ENCODE measurements at places on chromosomes 11 and 22.

- no peak for DNase-seq
Observed at GRCh38 chr11:73645972-73646631, at the start of gene PLEKHB1. TSS of gene PLEKHB1 (plus strand) at chr11:73646581. CDS start at chr11:73646609, 28 bp downstream.

GRCh38 chr22:19891317-19892256, 36.9 kb upstream of the GNB1L start:
- DNase-seq: no peak

GRCh38 chr22:30841273-30841672, 127.3 kb downstream of the MORC2 start:
- no peak for DNase-seq

DNA sequence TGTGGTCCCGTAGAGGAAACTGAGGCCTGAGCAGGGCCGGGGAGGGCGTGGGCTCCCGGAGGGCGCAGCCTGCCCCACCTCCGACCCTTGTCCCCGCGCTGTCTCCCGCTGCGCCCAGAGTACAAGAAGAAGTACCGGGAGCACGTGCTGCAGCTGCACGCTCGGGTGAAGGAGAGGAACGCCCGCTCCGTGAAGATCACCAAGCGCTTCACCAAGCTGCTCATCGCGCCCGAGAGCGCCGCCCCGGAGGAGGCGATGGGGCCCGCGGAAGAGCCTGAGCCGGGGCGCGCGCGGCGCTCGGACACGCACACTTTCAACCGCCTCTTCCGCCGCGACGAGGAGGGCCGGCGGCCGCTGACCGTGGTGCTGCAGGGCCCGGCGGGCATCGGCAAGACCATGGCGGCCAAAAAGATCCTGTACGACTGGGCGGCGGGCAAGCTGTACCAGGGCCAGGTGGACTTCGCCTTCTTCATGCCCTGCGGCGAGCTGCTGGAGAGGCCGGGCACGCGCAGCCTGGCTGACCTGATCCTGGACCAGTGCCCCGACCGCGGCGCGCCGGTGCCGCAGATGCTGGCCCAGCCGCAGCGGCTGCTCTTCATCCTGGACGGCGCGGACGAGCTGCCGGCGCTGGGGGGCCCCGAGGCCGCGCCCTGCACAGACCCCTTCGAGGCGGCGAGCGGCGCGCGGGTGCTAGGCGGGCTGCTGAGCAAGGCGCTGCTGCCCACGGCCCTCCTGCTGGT, 1.9 kb downstream of the NLRP6 start:
- no peak for DNase-seq

GRCh38 chr11:107651672-107652071, 60.2 kb downstream of the SLN start:
- DNase-seq: no peak

DNA sequence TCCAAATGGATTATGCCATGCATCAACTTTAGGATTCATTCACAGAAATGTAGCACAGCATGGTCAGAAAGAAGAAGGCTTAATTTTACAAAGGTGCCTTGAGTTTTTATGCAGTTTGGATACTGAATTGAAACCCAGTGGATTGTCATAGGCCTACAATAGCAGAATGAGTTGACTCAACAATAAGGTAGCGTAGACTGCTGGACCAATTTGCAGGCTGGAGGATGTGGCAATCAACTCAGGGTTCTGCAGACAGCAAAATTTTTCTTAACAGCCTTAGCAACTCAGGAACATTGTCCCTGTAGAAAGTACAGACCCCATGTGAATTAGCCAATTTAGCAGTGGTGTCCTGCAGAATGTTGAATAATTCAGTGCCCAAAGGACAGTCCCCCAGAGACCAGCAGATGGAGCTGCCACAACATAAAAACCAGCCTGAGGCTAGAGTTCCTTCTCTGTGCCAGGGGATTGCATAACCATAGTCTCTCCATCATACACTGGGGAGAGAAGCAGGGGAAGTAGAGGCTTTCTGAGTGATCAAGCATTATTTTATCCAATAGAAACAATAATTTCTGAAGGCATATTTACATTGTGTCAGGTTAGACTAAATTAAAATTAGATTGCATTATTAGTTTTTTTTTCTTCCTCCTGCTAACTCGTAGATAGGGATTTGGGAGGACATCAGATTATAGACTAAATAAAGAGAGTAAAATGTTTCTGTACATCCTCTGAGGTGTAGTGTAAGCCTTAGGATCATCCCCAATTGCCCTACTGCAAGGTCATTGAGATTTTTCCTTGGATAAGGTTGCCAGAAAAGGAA, 20.3 kb upstream of the MRPL17 start:
- DNase-seq: no peak

GRCh38 chr11:78961937-78962701, 387.5 kb upstream of the NARS2 start:
- peak; percentile 62 for DNase-seq

DNA sequence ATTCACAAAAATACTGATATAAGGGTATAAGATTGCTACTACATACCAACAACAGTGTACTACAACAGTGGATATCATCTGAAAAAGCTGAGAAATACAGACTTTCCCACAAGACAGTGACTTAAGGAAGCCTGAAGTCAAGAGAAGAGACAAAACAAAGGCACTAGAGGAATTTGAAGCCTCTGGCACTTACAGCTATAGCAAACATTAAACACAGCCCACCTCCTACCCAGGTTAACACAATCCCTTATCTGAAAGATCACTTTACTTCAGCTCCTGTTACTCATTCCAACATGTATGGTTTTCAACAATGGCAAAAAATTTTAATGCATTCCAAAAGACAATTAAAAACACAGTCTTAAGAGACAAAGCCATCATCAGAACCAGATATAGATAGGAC, 388.5 kb downstream of the JRKL start:
- no peak for DNase-seq

- DNase-seq: no peak
Observed at GRCh38 chr11:72751116-72752087, 806 bp downstream of the ARAP1 start.

DNA sequence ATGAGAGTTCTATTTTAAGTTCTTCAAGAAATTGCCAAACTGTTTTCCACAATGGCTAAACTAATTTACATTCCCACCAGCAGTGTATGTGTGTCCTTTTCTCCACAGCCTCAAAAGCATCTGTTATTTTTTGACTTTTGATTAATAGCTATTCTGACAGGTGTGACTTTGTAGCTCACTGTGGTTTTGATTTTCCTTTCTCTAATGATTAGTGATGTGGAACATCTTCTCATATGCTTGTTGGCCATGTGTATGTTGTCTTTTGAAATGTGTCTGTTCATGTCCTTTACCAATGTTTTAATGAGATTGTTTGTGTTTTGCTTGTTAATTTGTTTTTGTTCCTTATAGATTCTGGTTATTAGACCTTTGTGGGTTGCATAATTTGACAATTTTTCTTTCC, 18.0 kb upstream of the RAB38 start:
- no peak for DNase-seq

DNA sequence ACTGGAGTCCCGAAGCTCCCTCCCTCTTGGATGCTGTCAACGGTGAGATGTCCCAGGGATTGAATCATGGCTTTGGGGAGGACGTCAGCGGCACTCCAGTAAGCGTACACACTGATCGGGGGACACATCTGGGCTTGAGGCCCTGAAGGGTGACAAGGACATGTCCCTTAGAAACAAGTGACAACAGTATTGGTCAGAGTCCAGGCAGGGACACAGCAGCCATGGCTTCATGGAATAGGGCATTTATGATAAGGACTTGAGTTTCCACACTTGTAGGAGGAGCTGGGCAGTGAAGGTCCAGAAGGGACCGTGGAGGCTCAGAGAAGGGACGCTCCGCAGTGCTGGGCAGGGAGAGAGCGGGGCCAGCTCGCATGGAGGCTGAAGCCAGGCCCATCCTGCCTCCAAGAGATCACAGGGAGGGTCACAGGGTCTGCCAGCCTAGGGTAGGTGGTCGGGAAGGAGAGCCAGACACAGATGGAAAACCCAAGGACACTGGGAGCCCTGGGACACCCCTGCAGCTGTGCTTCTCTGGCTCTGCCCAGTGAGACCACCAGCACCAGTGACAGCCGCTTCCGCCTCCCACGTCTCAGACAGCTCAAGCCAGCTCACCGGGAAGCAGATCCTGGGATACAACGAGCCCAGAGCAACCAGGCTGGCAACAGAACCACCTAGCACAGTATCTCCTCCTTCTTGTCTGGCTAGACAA, 22.9 kb upstream of the RFPL3 start:
- no peak for DNase-seq

- DNase-seq: no peak
Observed at GRCh38 chr22:22376352-22376706, 131.7 kb downstream of the VPREB1 start.

DNA sequence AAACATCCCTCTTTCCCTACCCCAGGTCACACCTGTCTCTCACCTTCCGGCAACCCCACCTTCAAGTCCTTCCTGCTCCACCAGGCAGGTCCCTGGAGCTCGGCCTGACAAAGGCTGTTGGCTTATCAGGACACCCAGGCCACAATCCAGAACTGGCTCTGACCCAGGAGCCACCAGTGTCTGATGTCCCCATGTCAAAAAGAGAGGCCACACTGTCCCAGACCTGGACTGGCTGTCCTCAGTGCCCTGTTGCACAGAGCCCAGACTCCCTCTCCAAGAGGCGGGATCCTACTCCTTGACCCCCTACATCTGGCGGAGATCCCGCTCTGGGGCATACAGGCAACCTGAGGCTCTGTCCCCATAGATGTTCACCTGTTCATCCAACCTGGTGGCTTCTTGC, 116.0 kb downstream of the MN1 start:
- no peak for DNase-seq

DNA sequence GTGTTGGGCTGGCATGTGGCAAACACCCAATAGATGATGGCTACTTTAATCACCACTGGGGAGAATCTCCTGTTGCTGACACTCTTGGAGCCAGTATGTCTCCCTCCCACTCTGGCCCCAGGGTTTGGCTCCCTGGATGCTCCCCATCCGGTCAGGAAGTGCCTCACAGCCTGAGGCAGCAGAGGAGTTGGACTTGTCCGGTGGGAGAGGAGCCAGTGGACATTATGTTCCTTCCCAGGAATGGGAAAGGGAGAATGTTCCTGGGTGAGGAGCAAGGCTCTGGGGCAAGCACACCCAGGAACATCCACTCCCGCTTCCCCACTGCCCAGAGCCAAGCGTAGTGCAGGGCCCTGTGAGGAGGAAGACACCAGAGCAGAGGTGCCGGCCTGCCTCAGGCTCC, 84.6 kb upstream of the NAV2 start:
- DNase-seq: no peak

- DNase-seq: no peak
Observed at GRCh38 chr11:27464289-27464696, 8.3 kb downstream of the LGR4 start.

DNA sequence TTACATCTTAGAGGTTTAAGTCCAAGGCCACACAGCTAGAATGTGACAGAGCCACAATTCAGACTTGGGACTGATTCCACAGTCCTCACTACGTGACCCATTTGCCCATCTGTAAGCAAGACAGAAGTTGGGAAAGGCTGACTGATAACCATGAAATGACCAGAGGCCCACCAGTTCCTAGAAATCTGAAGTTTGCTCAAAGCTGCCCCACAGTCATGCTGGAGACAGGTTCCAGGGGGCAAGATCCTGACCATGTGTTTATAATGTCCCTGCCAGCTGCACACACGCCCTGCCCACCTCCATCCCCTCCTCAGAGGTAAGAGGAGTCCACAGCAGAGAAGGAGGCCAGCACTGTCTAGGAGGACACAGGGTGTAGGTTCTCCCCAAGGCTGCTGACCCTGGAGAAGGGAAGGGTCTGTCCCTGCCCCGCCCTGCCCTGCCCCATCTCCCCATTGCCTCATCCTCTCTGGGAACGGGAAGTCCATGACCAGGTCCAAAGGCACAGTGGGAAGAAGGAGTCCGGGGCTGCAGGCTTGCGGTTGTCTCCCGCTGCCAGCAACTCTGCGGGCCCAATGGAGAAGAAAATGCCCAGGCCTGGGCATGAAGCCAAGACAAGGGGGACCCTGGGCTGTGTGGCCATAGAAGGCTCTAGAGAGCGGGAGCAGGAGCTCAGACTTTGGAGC, 11.9 kb upstream of the OAF start:
- no peak for DNase-seq

DNA sequence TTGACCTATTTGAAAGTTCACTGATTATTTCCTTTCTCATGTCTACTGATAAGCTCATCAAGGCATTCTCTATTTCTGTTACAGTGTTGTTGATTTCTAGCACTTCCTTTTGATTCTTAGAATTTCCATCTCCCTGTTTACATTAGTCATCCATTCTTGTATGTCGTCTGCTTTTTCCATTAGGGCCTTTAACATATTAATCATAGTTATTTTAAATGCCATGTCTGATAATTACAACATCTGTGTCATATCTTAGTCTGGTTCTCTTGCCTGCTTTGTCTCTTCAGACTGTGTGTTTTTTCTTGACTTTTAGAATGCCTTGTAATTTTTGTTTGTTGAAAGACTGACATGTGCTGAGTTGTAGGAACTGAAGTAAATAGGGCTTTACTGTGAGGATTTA, 602.1 kb downstream of the SOX6 start:
- no peak for DNase-seq

DNA sequence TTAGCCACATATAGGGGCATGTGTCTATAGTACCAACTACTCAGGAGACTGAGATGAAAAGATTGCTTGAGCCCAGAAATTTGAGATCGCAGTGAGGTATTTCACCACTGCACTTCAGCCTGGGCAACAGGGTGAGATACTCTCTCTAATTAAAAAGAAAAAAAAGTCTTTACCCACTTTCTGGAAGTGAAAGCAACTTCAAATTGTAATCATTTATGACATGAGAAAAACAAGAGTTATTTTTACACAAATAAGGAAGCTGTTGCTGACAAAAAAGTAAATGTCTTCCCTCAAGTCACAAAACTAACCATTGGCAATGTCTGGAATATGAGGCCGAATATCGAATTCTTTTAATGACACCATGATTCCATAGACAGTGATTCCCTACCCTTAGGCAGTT, 71.4 kb downstream of the GLYATL1 start:
- no peak for DNase-seq

GRCh38 chr11:61964058-61964665, 3.3 kb downstream of the FTH1 start:
- no peak for DNase-seq

DNA sequence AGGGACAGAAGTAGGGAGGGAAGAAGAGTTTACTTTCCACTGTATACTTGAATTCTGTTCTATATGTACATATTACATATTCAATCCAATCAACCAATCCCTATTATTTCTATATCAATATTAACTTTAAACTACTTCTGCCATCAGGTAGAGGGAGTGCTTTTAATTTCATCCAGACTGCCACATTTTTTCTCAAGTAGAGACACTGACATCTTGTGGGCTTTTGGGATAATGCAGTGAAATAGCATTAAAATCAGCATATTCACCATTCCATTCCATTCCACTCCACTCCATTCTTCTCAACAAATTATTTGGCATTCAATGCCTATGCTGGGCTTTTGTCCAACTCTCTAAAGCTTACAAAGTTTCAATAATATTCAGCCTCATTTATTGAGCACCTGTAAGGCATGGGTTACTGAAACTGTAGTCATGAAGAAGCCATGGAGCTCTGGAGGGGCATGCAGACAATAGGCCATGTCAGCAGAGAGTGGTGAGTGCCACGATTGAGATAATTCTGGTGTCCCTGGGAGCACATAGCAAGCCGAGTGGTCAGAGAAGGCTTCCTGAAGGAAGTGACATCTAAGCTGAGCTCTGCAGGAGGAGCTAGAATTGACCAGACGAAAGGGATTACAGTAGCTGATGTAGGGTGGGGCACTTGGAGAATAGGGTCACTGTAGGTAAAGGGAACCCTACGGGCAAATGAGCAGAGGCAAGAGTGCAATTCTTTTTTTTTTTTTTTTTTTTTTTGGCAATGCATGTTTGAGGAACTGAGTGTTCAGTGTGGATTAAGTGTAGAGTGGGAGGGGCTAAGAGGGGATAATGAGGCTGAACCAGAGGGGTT, 12.8 kb upstream of the CLPB start:
- peak; percentile 47 for DNase-seq
